Right cardiac atrium (tissue), 5 donors: ENCODE measurements at places on chromosomes 5 and 9. TPM values are rescaled to one million over a fixed set of nuclear protein-coding genes. Genes with fewer than 3 reads are reported as not detected.

TLX3 gene
- not detected for total RNA-seq

CDH9 gene
- total RNA-seq, result not detected

TXNDC8 gene
- total RNA-seq, result not detected

PCDHB13 gene
- total RNA-seq, result 4.3 TPM

PCDHA6 gene
- not detected for total RNA-seq

SHC3 gene
- 1.1 TPM for total RNA-seq

GDNF gene
- 0.74 TPM for total RNA-seq

CBY3 gene
- not detected for total RNA-seq

CMYA5 gene
- 884 TPM for total RNA-seq

PCDHB10 gene
- total RNA-seq, result 2.0 TPM

SPATA31E1 gene
- total RNA-seq, result not detected

RPL35 gene
- 700 TPM for total RNA-seq

PRRX2 gene
- 5.7 TPM for total RNA-seq

LCN1 gene
- not detected for total RNA-seq

CDO1 gene
- total RNA-seq, result 12.2 TPM

PCDHA1 gene
- not detected for total RNA-seq

OLFML2A gene
- total RNA-seq, result 34.4 TPM

EDIL3 gene
- 14.6 TPM for total RNA-seq

S100Z gene
- not detected for total RNA-seq

THBS4 gene
- 9.1 TPM for total RNA-seq

GGTA1 gene
- total RNA-seq, result 20.4 TPM

NRARP gene
- 4.5 TPM for total RNA-seq

WDR38 gene
- total RNA-seq, result not detected

IRX1 gene
- total RNA-seq, result not detected

PCDHA10 gene
- total RNA-seq, result 0.59 TPM

F2R gene
- 22.1 TPM for total RNA-seq

OR1Q1 gene
- not detected for total RNA-seq

GLIPR2 gene
- total RNA-seq, result 16.7 TPM

TMEM215 gene
- 0.11 TPM for total RNA-seq

ENTPD8 gene
- total RNA-seq, result not detected

PCDHGA2 gene
- 7.1 TPM for total RNA-seq

SPATA6L gene
- total RNA-seq, result 1.7 TPM

PCDHA2 gene
- total RNA-seq, result not detected

BTNL9 gene
- total RNA-seq, result 8.0 TPM

MARCOL gene
- total RNA-seq, result not detected

SLIT3 gene
- 127 TPM for total RNA-seq

CACFD1 gene
- total RNA-seq, result 13.7 TPM

BTNL3 gene
- not detected for total RNA-seq

C5orf52 gene
- not detected for total RNA-seq

SPINK6 gene
- total RNA-seq, result not detected

SLC46A2 gene
- total RNA-seq, result not detected

EGFL7 gene
- 82.5 TPM for total RNA-seq

PAEP gene
- not detected for total RNA-seq

PCDHB12 gene
- total RNA-seq, result 1.7 TPM

PRDM9 gene
- total RNA-seq, result not detected

ARSI gene
- total RNA-seq, result 1.1 TPM

CLIC3 gene
- total RNA-seq, result 4.9 TPM

TAF11L5 gene
- not detected for total RNA-seq

TLE1 gene
- total RNA-seq, result 15.8 TPM

CERCAM gene
- 23.2 TPM for total RNA-seq

SLC1A1 gene
- total RNA-seq, result 1.5 TPM

WNT8A gene
- not detected for total RNA-seq

SHROOM1 gene
- total RNA-seq, result 2.9 TPM

FOXD4L5 gene
- 0.09 TPM for total RNA-seq

CDH12 gene
- not detected for total RNA-seq

OTP gene
- total RNA-seq, result not detected

SV2C gene
- total RNA-seq, result not detected
